Thyroid gland (tissue), 4 donors: ENCODE measurements at places on chromosomes 2 and 18. TPM values are rescaled to one million over a fixed set of nuclear protein-coding genes. Genes with fewer than 3 reads are reported as not detected.
A peak's percentile ranks its signal among the peaks of the same experiment; 100 is the strongest.

Gene CHST9
- total RNA-seq: 0.13 TPM

Gene COX7A2L
- total RNA-seq: 119 TPM

Gene SGPP2
- total RNA-seq: 48.9 TPM

Gene CNTNAP5
- total RNA-seq: not detected

GRCh38 chr18:37666991-37667390, 101.4 kb upstream of the CELF4 start:
- no peaks in the 10 kb centered on the region for H3K27me3 ChIP-seq
- no peak overlapping the region for H3K27ac ChIP-seq
- no peaks in the 10 kb centered on the region for H3K4me1 ChIP-seq
- no peaks in the 10 kb centered on the region for H3K36me3 ChIP-seq

DNA sequence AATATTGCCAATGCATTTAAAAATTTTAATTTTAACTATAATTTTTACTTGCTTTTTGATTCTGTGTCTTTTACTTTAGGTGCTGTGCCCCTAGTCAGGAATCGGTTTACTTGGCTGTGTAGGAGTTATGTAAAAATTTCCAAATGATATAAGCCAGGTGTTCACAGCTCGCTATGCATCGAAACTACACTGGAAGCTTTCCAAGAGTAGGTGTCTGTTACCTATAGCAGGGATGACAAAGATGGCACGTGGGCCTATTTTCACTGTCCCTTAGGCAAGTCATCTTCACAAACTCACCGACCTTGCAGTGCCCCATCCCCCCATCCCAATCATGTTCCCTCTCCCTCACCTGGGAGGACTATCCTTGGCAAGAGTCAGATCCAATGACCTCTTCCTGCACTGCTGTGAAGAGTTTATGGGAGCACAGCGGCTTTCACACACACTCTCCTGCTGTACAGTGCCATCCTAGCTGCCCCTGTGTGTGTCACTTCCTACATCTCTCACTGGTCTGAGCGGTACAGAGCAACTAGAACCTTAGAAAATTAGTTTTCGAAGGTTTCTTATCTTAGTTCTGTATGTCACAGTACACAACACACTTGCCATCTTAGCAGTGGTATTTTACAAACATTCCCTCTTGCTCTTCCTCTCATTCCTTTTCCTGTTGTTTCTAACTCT, 49.2 kb upstream of the NAB1 start:
- DNase-seq: no peak
- no peaks in the 10 kb centered on the region for H3K4me1 ChIP-seq
- H3K4me3 ChIP-seq: no peak overlapping the region
- no peaks in the 10 kb centered on the region for H3K36me3 ChIP-seq
- no peak overlapping the region for H3K27ac ChIP-seq

DNA sequence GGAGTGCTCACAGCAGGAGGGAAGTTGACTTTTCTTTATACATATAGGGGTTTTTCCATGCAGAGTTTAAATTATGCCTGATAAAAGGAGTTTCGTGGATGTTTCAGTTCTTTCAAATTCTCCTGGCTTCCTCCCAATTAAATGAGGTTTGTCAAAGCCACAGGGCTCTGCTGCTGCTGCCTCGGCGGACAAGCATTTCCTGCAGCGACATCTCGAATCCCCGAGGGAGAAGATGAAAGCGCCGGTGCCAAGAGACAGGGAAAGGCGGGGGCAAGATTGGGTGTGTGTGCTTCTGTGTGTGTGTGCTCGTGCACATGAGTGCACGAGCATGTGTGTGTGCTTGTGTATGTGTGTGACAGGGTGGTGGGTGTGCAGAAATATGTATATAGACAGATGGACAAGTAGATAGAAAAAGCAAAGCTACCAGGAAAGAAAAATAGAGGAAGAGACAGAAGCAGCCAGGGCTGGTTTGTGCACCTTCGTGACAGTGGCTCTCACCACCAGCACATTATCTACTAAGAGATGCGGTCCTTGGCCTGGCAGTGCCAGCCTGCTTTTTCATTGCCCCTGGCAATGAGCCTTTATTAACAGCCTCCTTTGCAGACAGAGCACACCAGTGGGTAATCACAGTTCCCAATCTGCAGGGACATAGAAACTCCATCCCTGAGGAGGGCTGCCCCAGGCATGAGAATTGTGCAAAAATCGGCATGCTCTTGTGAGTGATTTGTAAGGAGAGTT, 76.2 kb downstream of the CDK15 start:
- no peak overlapping the region for H3K4me3 ChIP-seq
- no peak for DNase-seq
- no peak overlapping the region for H3K27ac ChIP-seq
- H3K36me3 ChIP-seq: no peaks in the 10 kb centered on the region
- no peaks in the 10 kb centered on the region for H3K27me3 ChIP-seq

GRCh38 chr2:240189686-240190085, 49.2 kb upstream of the OTOS start:
- no peaks in the 10 kb centered on the region for H3K4me1 ChIP-seq
- no peaks in the 10 kb centered on the region for H3K27me3 ChIP-seq

DNA sequence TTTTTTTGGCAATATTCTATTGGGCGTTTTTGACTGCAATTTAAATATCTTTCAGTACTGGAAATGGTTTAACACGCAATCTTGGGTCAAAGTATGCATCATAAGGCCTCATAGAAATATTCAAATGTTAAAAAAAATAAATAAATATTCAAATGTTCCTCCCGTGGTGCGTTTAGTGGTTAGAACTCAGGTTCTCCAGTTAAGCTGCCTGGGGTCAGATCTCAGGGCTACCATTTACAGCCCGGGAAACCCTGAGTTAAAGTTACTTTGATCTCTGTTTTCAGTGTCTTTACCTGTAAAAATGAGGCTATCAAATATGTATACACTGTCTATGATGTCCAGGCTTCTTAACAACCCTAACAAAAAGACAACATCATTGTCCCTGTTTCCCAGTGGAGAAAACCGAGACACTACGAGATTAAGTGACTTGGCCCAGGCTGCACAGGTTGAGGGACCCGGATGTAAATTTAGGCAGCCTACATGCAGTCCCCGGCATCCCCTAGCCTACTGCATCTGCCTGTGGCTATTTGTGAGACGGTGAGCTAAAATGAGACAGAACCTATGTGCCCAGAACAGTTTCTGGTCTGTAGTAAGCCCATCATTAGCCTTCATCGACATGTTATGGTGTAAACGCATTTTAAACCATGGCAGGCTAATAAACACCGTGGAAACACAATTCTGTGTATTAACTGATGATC, 1.7 kb downstream of the FHL2 start:
- peaks cover 6% of the 10 kb centered on the region for H3K4me1 ChIP-seq
- no peak overlapping the region for H3K27ac ChIP-seq
- DNase-seq: no peak
- no peaks in the 10 kb centered on the region for H3K36me3 ChIP-seq
- no peak overlapping the region for H3K4me3 ChIP-seq

DNA sequence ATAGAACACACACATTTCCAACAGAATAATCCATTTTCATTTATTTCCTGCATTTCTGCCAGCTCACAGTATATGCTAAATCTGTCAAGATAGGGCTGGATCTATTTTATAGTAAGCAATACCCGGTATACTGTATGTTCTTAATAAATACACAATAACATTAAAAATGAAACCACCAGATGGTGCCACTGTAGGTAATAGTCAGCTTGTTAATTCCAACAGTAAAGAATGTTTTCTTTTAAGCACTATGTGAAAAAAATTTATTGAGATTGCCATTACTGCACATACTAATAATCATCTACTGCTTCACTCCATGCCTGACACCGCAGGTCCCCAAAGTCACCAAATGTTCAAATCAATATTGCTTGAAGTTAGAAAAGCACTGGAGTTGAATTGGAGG, 131.5 kb upstream of the PGAP1 start:
- H3K27me3 ChIP-seq: no peaks in the 10 kb centered on the region
- H3K27ac ChIP-seq: no peak overlapping the region
- H3K36me3 ChIP-seq: no peaks in the 10 kb centered on the region
- H3K4me3 ChIP-seq: no peak overlapping the region

- H3K4me1 ChIP-seq: peaks cover 20% of the 10 kb centered on the region
- H3K27ac ChIP-seq: no peak overlapping the region
- H3K27me3 ChIP-seq: no peaks in the 10 kb centered on the region
- DNase-seq: no peak
- no peak overlapping the region for H3K4me3 ChIP-seq
Observed at GRCh38 chr18:25289001-25289631, 62.9 kb downstream of the ZNF521 start.

GRCh38 chr2:183536714-183537113, 412.5 kb downstream of the NUP35 start:
- no peaks in the 10 kb centered on the region for H3K36me3 ChIP-seq
- no peak overlapping the region for H3K27ac ChIP-seq
- no peaks in the 10 kb centered on the region for H3K27me3 ChIP-seq
- no peak overlapping the region for H3K4me3 ChIP-seq
- no peak for DNase-seq

- H3K4me1 ChIP-seq: peaks cover 20% of the 10 kb centered on the region
- no peak for DNase-seq
- H3K36me3 ChIP-seq: no peaks in the 10 kb centered on the region
- no peak overlapping the region for H3K27ac ChIP-seq
Observed at GRCh38 chr2:174615871-174616436, 18.4 kb upstream of the WIPF1 start.

- H3K27ac ChIP-seq: no peak overlapping the region
- H3K4me1 ChIP-seq: no peaks in the 10 kb centered on the region
- no peaks in the 10 kb centered on the region for H3K36me3 ChIP-seq
- no peak for DNase-seq
- H3K4me3 ChIP-seq: no peak overlapping the region
- no peaks in the 10 kb centered on the region for H3K27me3 ChIP-seq
Observed at GRCh38 chr2:28030600-28030999, 140.1 kb downstream of the BABAM2 start.

DNA sequence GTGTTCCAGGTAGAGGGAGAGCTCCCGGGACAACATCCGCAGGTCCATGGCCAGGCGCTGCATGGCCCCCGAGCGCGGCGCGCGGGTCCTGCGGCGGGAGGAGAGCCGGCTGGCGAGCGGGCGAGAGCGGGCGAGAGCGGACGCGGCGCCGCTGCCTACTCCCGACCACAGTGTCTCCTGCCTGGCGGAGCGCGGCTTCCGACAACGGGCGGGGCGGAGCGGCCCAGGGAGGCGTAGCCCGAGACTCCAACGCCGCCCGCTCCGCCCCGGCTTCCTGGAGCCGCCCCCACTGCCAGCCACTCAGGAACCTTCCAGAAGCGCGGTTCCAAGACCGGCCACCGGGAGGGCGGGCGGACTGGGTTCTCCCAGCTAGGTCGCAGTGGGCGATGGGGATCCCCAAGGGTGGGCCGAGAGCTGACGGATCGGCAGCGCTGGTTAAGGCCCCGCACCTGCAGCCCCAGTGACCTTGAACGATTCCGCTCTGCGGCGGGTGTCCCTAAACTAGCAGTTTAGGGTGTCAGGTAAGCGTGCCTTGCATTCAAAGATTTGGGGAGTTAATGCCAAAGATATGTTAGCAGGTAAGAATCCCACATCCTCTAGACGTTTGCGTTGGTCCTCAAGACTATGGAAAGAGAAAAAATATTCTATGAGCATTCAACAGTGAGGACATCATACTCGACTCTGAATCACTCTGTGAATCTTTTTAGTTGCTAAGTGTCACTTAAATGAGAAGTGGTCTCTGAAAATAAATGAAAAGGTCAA, at the start of gene ABHD3:
Gene ABHD3 (minus strand): TSS at position 172 of the 762 bp plus-strand sequence. CDS start 109 bp downstream, at position 63.
- H3K4me1 ChIP-seq: no peaks in the 10 kb centered on the region
- peak within 1 kb of the TSS; percentile 94 for H3K27ac ChIP-seq
- peak within 1 kb of the TSS; percentile 48 for H3K4me3 ChIP-seq
- DNase-seq: peak; percentile 96

GRCh38 chr2:66270247-66270646, 164.7 kb upstream of the MEIS1 start:
- no peak overlapping the region for H3K4me3 ChIP-seq
- no peak overlapping the region for H3K27ac ChIP-seq
- H3K36me3 ChIP-seq: no peaks in the 10 kb centered on the region
- DNase-seq: no peak

- H3K4me3 ChIP-seq: no peak overlapping the region
- no peaks in the 10 kb centered on the region for H3K36me3 ChIP-seq
- DNase-seq: no peak
- no peaks in the 10 kb centered on the region for H3K27me3 ChIP-seq
- H3K4me1 ChIP-seq: peaks cover 23% of the 10 kb centered on the region
Observed at GRCh38 chr18:79681484-79682387, 2.1 kb downstream of the CTDP1 start.

DNA sequence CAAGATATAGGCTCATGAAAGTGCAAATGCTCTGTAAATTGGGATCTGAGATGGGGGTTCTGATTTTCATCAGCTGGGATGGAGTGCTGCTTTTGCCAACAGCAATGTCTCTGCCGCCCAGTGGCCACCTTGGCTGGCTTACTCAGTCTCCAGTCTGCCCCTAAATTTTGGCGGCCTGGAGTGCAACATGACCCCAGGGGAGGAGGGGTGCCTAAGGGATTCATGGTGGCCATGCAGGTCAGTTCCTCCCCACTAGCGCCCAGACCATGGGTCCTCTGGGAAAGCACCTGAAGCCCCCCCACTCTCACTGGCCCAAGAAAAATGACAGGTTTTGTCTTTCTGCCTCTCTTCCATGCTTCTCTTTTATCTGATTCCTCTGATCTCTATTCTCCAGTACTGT, 45.0 kb downstream of the SLC4A3 start:
- DNase-seq: no peak
- no peaks in the 10 kb centered on the region for H3K4me1 ChIP-seq
- no peaks in the 10 kb centered on the region for H3K36me3 ChIP-seq
- H3K27ac ChIP-seq: no peak overlapping the region

DNA sequence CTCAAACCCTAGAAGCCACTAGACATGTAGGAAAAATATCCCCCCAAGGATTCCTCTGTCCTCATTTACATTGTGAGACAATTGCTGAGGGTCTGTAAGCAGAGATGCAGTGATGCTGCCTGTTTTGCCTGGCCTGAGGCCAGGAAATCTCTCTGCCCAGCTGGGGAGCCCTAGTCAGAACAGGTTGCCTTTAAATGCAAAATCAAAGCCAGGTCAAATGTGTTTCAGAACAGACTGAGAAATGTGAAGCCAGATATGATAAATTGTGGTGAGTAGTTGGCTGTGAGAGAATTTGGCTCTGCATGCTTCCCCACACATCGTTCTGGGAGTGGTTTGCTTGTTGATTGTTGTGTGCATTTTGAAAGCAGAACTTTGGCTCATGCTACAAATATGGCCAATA, 38.4 kb upstream of the NXPH2 start:
- no peaks in the 10 kb centered on the region for H3K4me1 ChIP-seq
- H3K36me3 ChIP-seq: no peaks in the 10 kb centered on the region
- H3K27me3 ChIP-seq: no peaks in the 10 kb centered on the region
- H3K4me3 ChIP-seq: no peak overlapping the region
- no peak overlapping the region for H3K27ac ChIP-seq

DNA sequence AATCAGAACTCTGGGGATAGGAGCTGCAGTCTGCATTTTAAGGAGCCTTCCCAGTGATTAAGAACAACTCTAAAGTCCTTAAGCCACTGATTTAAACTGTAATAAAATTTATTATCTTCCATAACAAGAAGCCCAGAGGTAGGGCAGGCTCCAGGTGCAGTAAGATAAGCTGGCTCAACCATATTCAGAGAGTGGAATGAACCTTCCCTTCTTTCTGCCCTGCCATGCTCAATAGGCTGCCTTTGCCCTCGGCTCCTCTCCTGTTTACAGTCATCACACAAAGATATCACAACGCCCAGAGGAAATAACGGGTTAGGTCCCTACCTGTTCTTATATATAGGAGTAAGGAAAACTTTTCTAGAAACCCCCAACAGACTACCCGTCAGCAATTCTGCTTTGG, 90.5 kb upstream of the CDCA7 start:
- H3K27me3 ChIP-seq: no peaks in the 10 kb centered on the region
- peaks cover 7% of the 10 kb centered on the region for H3K36me3 ChIP-seq
- no peaks in the 10 kb centered on the region for H3K4me1 ChIP-seq
- no peak overlapping the region for H3K27ac ChIP-seq
- no peak overlapping the region for H3K4me3 ChIP-seq

GRCh38 chr2:241906826-241907570, 37.5 kb downstream of the RTP5 start:
- H3K4me3 ChIP-seq: no peak overlapping the region
- DNase-seq: no peak
- H3K27me3 ChIP-seq: no peaks in the 10 kb centered on the region
- peaks cover 7% of the 10 kb centered on the region for H3K4me1 ChIP-seq
- no peaks in the 10 kb centered on the region for H3K36me3 ChIP-seq
- H3K27ac ChIP-seq: no peak overlapping the region
